Cerebellum (tissue), 4 donors: ENCODE measurements at places on chromosomes 1 and 21. TPM values are rescaled to one million over a fixed set of nuclear protein-coding genes. Genes with fewer than 3 reads are reported as not detected.

GRCh38 chr1:193408782-193409293 is 222.4 kb upstream of the B3GALT2 start:
- DNase-seq = no peak

- no peak for DNase-seq
These were observed 173.0 kb downstream of the NFIA start for GRCh38 chr1:61255358-61255703.

- DNase-seq = no peak
These were observed 17.5 kb downstream of the ZMYM4 start for GRCh38 chr1:35285771-35286606.

DNA sequence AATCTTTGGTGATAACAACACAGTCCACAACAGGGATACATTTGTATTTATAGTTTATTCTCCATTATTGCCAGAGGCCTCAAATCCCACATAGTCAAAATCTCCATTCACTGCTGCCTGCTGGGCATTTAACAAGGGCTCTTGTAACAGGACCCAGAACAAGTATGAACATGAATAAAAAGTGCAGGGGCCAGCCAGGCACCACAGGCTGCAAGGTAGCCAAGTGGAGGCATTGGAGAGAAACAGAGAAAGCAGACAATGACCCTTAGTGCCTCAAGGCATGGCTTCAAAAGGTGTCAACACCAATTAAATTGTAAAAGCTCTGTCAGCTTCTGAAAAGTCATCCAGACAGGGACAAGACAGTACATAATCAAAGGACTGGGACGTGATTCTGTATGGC is 116.8 kb downstream of the ATP6V1G3 start:
- DNase-seq = no peak

LCE1A gene
- total RNA-seq = not detected

- DNase-seq = no peak
These were observed 61.1 kb downstream of the XCL1 start for GRCh38 chr1:168637350-168637991.

CHIA gene
- not detected for total RNA-seq

LRRC38 gene
- 2.4 TPM for total RNA-seq

GRCh38 chr21:46286648-46287002 is 483 bp downstream of the YBEY start:
- no peak for DNase-seq

GRCh38 chr1:170176772-170177171 is 31.0 kb downstream of the NTMT2 start:
- no peak for DNase-seq

DNA sequence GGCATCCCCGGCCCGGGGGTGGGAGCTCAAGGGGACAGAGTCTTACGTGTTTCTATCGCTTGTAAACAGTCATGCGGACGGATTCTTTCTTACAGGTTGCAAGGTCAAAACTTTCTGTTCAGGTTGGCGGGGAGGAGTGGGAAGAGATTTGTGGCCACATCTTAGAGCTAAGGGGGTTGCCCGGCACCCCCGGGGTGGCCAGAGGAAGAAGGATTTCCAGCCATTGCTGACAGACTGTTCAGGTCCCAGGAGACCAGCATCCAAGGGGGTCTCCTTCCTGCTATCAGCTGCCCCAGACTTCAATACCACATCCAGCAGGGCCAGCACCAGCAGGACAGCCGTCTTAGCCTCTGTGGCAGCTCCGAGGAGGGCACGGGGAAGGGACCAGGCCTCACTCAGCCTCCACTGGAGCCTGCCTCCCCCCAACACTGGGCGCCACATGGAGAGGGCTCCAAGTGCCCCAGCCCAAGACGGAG is 52.0 kb downstream of the KIF21B start:
- DNase-seq = no peak

GRCh38 chr1:53892911-53893310 is 1.1 kb upstream of the DIO1 start:
- DNase-seq = no peak

TMEM125 gene
- 1.3 TPM for total RNA-seq

DNA sequence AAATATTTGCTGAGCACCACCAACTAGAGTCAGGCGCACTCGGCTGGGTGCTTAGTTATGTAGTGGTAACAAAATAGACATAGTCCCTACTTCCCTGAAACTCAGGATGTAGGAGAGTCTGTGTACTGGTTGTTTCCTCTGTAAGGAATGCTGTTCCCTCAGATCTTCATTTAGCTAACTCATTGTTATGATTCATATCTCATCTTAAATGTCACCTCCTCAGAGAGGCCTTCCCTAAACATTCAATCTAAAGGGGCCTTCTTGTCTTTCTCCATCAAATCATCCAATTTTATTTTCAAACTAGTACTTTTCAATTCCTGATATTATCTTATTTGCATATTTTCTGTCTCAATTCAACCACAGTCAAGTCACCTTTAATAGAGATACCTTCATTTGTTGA is 132.9 kb downstream of the PIK3R3 start:
- no peak for DNase-seq

MX2 gene
- total RNA-seq = 0.36 TPM

OR6Y1 gene
- not detected for total RNA-seq

SPRR1A gene
- not detected for total RNA-seq

DNA sequence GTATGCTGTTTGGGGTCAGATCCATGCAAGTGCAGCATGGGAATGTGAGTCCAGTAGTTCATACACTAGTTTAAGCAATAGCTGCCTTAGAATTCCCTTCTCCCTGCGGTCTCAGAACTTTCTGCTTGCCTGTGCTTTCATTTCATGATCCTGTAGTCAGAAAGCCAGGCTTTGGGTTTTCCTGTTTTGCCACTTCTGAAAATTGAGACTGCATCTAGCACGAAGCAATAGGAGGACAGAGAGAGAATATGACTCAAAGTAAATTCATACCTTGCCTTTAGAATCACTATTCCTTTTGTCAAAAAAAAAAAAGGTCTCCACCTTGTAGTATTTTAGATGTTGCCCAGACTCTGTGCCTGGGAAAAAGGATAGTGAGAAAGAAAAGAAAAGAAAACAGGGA is 161.2 kb upstream of the SNX7 start:
- DNase-seq = no peak

FABP3 gene
- 17.9 TPM for total RNA-seq

DNA sequence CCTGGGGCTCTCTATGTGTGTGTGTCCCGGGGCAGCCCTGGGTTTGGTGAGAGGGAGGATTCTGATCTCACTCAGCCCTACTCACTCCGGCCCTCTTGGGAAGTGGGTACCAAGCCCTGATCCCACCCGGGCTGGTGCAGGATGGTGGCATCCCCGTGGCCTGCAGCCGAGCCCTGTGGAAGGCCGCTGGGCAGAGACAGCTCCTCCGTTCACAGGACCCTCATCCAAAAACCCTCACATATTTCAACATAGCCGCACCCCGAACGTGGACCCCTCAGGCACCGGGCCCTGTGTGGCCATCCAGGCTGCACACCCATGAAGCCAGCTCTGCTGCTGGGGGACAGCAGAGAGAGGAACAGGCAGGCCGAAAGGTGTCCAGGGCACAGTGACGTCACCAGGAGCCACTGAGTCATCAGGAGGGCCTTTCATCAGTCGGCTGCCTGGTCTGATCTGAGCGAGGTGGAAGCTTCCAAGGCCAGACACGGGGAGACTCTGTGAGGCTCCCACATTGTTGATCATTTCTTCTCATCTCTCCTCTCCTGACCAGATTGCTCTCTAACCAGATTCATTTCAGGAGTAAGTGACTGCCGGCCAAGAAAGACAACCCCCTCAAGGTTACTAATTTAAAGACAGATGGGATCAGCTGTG is 16.2 kb upstream of the GPR157 start:
- no peak for DNase-seq

DNA sequence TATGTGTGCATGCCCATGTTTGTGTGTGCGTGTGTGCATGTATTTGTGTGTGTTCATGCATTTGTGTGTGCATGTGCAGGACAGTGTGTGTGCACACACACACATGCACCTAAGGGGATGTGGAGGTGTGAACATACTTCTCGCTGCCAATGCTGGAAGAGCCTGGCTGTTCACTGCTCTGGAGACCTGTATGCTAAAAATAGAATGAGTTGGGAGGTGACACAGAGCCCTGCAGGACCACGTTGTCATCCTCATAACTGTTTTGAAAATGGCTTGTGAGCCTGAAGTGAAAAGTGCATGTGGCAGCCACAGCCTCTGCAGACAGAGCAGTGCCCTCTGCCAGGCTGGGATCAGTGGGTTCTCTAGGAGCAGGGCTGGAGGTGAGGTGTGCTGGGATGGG is 95.8 kb downstream of the AJAP1 start:
- DNase-seq = no peak

DNA sequence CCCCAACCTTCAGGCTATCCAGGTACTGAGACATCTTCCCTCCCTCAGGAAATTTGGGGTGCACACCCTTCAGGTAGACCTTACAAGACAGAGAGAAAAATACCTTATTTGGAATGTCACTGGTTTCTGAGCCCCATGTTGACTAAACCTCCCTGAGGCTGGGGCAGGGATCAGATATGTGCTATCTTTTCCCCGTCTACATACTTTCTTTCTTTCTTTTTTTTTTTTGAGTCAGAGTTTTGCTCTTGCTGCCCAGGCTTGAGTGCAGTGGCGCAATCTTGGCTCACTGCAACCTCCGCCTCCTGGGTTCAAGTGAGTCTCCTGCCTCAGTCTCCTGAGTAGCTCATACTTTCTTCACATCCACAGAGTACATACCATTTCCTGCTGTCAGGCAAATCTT is 1.6 kb downstream of the CYB5R1 start:
- no peak for DNase-seq

KRTAP19-1 gene
- total RNA-seq = not detected

DNAJC28 gene
- 5.1 TPM for total RNA-seq

DNA sequence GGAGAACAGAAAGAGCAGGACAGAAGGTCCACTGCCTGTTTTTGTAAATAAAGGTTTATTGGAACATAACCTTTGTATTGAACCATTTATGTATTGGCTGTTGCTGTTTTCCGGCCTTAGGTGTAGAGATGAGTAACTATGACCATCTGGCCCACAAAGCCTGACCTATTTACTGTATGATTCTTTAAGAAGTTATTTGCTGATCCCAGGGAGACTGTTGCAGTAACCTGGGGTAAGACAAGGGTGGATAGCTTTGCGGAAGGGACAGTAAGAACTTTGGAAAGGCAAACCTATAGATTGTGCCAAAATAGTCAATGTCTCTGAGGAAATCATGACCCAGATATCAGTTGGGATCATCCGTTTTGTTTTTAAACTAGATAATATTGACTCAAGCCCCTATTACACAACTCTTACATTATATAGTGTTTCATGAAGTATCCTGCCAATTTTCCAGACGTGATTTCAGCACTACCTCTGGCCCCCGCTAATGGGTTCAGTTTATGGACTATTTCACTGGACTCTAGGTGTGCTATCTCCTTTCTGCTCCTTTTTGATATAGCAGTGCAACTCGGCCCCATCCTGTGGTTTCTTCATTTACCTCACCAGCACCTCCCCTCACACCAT is 20.8 kb upstream of the TLCD4 start:
- no peak for DNase-seq

- DNase-seq = no peak
These were observed 60.5 kb downstream of the RABGAP1L start for GRCh38 chr1:174219606-174220370.

DNA sequence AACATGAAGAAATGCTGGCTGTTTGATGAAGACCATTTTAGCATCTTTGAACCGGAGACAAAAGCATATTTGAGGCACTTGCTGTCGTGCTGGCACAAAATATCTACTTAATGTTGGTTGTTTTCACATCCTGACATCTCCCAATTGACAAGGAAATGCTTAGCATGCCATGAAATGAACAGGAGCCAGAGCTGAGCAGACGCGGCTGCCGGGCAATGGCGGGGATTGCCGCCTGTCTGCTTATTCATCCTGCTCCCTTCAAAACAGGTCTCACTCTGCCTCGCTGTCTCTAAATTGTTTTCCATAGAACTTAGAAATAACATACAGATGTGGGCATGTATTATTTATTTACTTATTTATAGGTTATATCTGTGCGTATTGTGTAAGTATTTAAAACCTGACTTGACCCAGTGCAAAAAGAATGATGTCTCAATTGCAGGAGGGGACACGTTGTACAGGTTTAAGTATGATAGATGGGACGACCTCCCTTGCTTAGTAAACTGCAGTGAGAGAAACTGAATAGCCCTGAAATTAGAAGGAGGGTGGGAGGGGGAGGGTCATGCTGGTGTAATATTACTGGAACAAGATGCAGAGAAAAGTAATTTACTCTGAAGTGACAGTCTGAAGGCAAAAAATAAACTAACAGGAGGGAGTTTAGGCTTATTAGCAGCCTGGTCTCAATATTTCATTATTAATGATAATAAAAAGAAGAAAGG is 590.4 kb upstream of the PLXNA2 start:
- no peak for DNase-seq

GRCh38 chr1:234558330-234558836 is 51.6 kb downstream of the IRF2BP2 start:
- DNase-seq = no peak

- no peak for DNase-seq
These were observed 2.7 kb downstream of the COL24A1 start for GRCh38 chr1:86153836-86154235.

RNU1-3 gene
- 40,842 TPM for total RNA-seq

GRCh38 chr1:244801246-244801645 is 34.2 kb upstream of the COX20 start:
- peak; percentile 57 for DNase-seq

TNNI3K gene
- 3.4 TPM for total RNA-seq

- DNase-seq = no peak
These were observed 7.9 kb downstream of the MYBPHL start for GRCh38 chr1:109298666-109299557.

DNA sequence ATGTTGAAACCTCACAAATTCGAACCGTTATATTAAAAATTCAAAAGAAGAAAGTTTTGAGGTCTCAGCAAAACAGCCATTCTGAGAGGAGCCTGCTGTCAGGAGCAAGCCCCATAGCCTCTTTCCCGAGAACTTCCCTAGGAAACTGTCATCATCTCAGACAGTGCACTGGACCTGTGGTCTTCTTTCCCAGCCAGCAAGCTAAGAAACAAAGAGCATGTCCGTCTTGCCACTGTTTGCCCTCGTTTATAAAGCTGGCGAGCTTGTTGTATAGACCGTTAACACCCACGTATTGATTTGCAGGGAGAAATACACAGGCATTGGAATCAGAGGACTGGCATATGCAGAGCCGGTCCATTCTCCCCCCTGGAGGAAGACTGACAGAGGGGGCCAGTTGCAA is 407.0 kb downstream of the NPHP4 start:
- DNase-seq = no peak

- DNase-seq = no peak
These were observed 154.9 kb downstream of the MAGI3 start for GRCh38 chr1:113545210-113545609.

ANGPTL3 gene
- total RNA-seq = not detected

DNA sequence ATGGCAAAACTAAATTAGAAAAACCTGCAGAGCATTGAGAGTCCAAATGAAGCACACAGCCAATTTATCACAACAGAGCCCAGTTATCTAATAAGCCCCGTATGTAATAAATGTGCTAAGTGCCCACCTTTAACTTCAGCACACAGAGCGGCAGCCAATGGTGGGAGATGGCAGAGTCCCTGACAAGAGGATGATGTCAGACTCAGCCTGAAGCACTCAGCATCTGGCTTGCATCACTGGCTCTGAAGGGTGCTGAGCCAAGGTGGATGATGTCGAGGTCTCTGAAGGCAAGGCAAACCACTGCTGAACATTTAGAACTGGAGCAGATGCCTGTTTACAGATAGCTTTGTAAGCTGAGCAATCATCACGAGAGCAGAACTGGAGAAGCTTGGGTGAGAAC is 118.3 kb downstream of the NUF2 start:
- DNase-seq = no peak
